ENCODE measurements at places on chromosomes 6 and 20.

GRCh38 chr6:151506761-151507160, 12.9 kb downstream of the CCDC170 start:
- no peak for DNase-seq

DNA sequence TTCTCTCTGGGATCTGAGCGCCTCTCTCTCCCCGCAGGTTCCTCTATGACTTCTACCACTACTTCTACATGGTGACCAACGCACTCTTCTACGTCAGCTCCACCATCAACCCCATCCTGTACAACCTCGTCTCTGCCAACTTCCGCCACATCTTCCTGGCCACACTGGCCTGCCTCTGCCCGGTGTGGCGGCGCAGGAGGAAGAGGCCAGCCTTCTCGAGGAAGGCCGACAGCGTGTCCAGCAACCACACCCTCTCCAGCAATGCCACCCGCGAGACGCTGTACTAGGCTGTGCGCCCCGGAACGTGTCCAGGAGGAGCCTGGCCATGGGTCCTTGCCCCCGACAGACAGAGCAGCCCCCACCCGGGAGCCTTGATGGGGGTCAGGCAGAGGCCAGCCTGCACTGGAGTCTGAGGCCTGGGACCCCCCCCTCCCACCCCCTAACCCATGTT, 36.3 kb upstream of the MRGBP start:
- no peak for DNase-seq

GRCh38 chr20:18144541-18145099, 7.0 kb downstream of the KAT14 start:
- DNase-seq, result no peak

- DNase-seq, result no peak
Measured at GRCh38 chr20:3059489-3059888, 11.9 kb upstream of the OXT start.

DNA sequence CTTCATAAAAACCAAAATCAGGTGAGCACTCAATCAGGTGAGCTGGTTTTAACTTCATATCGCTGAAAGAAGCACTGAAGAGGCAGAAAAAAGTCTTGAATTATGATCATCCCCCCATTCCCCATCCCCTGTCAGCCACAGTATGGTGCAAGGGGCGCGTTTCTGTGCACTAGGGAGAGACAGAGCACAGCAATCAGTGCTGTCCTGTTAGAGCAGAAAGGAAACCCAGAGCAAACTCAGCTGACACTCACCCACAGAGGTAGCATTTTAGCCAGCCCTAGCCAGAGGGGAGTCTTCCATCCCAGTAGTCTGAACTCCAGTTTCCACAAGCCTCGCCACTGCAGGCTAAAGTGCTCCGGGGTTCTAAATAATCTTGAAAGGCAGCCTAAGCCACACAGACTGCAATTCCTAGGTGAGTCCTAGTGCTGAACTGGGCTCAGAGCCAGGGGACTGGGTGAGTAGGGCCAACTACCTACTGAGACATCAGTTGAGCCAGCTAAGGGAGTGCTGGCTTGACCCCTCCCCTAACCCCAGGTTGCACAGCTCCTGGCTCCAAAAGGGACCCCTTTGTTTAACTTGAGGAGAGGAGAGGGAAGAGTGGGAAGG, 1352.6 kb upstream of the GJE1 start:
- no peak for DNase-seq

DNA sequence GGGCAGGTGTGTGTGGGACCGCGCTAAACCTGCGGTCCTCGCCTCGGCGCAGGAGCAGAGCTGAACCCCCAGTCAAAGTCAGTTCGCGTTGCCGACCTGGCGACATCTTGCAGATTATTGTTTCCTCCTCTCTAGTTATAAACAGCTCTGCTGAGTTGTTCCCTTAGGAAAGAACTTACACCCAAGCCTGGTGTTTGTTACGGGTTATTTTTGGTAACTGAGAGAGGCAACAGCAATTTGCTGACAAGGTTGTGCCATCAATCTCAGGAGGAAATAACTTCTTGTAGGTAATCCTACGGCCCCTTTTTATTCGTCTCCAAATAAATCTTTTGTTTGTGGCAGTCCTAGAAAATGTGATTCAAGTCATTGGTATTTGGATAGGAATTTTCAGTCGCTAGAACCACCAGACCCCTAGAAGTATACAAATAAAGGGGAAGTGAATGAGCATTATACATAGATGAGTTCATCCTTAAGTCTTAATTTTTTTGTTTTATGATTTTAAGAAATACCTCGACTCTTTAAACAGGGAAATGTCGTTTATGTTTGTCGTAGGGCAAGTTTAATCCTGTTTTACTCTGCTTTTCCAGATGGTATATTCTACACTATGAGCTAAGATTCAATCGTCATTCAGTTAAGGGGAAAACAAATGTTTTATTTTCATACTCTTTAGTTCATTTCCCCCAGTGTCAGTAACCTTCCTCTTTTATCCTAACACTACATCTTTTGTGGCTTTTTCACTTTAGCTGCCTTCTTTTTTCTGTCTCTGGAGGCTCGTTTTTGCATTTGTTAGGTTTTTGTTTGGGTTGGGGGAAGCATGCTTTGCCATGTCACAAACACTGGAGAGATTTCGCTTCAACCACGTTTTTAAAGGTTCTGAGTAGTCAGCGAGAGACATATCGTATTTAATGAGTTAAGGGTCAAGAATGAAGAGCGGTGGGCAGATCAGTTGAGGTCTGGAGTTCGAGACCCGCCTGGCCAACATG, 1.2 kb downstream of the PM20D2 start:
- no peak for DNase-seq

GRCh38 chr6:14306151-14306906, 188.8 kb downstream of the CD83 start:
- DNase-seq, result no peak

DNA sequence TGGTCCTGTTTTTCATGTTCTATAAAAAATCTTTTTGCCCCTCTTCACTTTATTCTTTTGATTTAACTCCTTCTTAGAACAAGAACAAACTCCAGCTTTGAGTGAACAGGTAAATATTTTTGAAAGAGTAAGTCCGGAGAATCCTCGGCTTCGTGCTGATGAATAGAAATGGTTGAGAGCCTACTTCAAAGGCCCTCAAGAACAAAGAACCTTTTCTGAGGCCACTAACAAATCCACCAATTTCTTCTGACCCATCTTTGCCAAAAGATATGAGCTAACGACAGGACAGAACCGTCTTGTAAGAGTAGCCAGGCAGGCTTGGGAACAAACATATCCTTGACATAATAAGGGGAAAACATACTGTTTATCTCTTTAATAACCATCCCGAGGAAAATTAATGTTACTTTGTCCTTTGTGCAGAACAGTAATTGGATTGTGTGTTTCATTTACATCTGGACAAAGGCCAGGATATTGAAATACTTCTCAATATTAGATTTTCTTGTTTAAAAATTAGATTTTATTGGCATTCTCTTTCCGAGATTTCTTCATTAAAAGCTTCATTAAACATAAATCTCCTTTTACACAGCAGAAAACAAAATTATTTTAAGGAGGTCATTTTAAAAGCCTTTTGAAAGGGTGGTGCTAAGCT, 52.9 kb downstream of the NOX3 start:
- DNase-seq, result no peak

GRCh38 chr20:57548177-57549058, 12.5 kb upstream of the PCK1 start:
- no peak for DNase-seq

DNA sequence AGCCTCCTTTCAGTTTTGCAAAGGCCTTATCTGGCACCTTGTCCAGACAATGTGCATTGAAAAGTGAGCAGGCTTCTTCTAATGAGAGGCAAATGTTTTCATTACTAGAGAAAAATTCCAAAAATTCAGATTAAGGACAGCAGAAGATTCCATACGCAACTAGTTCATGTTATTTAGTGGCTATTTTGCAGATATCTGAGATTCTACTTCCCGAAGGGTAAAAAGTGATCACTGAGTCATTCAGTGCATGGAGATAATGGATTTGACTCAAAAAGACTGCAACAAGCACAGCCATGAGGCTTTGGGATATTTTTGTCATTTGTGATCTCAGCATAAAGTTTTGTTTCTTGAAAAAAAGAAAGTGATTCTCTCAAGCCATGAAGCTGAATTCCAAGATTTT, 29.9 kb downstream of the METTL24 start:
- no peak for DNase-seq

GRCh38 chr20:36587388-36588070, 14.1 kb downstream of the TGIF2 start:
- DNase-seq, result no peak

DNA sequence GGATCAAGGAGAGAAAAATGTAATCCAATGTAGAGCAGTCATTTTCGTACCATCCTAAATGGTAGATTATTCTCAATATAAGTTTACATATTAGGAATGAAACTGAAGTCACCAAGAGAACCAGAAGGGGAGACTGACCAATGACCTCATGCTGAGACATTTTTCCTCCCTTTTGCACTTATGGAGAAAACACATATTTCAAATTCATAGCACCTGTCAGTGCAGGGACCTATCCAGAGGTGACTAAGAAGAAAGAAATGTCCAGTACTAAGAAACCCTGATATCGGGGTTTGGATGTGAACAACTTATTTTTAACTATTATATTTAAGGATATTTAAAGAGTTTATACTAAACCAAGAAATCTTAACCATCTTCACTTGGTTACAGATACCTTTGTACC, 16.6 kb upstream of the LYRM2 start:
- DNase-seq, result no peak

DNA sequence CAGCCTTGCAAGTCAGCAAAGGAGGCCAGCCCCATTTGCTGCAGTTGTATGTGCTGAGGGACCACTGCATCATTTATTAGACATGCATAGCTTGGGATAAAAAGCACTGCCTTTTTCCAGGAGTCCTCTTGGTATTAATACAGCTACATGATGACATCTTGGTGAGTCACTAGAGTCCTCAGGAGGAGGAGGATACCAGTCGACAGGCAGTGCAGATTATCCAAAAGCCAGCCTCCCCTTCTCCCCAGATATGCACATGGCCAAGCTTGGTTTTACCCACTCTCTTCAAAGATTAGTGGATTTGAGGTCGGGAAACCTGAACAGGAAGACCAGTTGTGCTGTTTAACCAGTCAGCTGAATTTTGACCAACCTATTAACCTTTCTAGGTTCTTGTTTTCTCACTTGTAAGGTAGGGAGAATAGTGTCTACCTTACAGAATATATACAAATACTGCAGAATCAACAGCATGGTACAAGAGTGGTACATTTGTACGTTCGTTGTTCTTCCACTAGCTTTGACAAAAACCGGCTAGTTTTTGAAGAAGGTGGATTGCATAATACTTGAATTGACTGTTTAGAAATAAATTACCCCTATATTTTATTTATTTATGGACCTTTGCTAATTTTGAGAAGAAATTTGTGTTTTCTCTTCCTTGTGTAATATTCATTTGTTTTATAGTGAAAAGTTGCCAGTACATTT, 31.9 kb downstream of the VAPB start:
- DNase-seq, result no peak

DNA sequence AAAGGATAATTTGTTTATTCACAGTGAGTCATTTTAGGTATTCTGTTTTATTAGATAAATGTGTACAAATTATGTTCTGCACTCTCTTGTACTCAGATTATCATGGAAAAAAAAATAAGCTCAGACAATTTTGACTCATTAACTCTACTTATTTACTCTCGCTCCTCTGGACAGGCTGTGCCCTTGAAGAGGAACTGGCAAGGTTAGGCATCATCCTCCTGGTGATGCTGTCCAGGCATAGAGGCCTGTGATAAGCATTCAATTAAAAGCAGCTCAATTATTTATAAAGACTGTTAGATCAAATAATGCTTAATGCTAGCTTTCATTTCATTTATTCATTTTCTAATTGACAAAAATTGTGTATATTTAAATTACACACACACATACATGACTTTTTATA, 518.5 kb downstream of the TENT5A start:
- no peak for DNase-seq

Measured in NCI-H187 treated with DMSO at 0.1 percent for 48 hours (cell line).